CD4-positive, alpha-beta T cell treated with Interleukin-2 at 100 ng/mL for 4 hours (primary cell): ENCODE measurements at places on chromosomes 16 and 17.

DNA sequence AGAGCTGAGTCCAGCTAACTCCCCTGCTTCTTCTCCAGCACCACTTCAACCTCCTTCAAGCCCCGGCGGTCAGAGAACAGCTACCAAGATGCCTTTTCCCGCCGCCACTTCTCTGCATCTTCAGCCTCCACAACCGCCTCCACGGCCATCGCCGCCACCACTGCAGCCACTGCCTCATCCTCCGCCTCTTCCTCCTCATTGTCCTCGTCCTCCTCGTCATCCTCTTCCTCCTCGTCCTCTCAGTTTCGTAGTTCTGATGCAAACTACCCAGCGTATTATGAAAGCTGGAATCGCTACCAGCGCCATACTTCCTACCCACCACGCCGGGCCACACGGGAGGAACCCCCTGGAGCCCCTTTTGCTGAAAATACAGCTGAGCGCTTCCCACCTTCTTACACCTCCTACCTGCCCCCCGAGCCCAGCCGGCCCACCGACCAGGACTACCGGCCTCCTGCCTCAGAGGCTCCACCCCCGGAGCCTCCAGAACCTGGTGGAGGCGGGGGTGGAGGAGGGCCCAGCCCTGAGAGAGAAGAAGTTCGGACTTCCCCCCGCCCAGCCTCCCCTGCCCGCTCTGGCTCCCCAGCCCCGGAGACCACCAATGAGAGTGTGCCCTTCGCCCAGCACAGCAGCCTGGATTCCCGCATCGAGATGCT lies 7.1 kb downstream of the SETD1A start:
- no peak for DNase-seq

DNA sequence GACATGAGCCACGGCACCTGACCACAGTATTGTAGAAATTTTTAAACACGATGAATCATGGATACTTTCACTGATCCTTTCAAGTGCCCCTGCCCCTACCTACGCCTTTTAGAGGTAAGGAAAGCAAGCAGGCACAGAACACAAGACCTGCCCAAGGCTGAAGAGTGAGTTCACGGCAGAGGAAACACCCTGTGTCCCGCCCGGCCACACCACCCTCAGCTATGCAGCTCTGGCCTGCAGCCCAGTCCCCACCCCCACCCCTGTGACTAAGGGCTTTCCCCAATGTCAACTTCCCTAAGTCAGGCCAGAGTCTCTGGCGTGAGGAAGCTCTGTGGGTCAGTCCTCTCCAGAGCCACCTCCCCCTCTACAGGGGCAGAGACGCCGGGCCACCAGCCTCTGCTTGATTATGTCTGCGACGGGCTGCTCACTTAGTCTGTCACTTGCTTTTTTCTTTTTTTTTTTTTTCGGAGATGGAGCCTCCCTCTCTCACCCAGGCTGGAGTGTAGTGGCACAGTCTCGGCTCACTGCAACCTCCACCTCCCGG lies 8.4 kb downstream of the SLC16A5 start:
- DNase-seq: no peak

DNA sequence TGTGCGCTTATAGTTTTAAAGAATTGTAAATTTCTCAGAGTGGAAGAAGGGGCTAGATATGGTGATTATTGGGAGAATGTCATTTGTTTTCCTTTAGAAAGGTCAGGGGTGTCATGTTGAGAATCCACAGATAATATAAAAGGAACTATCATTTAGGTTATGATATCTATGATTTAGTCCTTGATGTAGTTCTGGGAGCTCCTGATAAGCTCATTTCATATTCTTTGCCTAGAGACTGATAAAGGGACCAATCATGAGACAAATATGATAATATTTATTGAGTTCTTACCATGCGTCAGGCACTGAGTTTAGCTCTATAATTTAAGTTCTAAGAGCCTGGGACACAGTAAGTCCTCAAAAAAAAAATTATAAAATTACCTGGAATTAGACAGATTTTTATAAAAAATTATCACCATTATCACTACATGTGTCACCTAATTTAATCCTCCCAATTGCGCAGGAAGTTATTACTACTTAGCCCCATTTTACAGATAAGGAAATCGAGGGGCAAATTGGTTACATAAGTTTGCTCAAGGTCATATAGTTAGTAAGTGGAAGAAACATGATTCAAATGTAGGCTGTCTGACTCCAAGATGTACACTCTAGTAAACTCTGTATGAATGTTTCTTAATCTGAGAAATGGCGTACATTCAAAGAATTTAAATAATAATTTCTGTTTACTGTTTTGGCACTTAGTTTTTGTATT lies 2.5 kb downstream of the AATF start:
- DNase-seq: no peak

DNA sequence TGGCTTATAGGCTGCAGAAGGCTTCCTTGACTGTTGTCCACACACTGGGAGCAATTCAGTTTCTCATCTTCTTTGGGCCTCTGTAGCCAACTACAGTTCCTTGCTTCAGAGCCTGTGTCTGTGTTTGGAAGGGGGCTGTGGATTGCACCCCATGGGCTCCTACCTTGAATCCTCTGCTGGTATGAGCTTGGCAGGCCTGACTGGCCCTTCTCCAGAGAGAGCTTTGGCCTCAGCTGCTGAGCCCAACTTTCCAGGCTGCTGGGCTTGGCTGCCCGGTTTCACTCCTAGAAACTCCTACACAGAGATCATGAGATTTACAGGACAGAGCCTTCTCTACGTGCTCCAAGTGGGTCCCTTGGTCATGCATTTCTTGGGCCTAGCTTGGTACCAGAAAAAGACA lies 354.4 kb downstream of the SNX29 start:
- DNase-seq: no peak

- DNase-seq: no peak
Observed at GRCh38 chr17:77489239-77489892, 348.6 kb downstream of the SEC14L1 start.
